DMS 273 treated with DMSO at 0.1 percent for 48 hours (cell line): ENCODE measurements at places on chromosomes 12 and 14.
A peak's percentile ranks its signal among the peaks of the same experiment; 100 is the strongest.

GRCh38 chr12:100554608-100555077 is 18.8 kb upstream of the GAS2L3 start:
- DNase-seq, result peak; percentile 49

GRCh38 chr12:62210422-62210821 is 49.8 kb upstream of the USP15 start:
- no peak for DNase-seq

DNA sequence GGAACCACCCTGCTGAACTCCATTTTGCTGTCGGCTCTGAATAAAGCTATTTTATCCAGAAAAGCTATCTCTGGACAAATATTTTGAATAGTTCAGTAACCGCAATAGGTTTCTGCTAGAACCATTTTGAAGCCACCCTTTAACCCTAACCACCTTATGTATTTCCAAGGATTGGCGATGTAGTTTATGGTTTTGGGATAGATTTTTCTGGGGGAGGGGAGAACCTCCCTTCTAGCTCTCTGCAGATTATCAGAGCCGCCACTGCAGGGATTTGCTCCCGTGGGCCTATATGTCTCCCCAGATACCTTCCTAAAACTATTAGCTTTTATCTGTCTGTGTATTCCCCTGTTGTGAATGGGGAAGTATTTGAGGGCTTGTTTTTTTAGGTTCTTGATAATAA is 1.8 kb upstream of the TUBA1B start:
- DNase-seq, result no peak

GRCh38 chr12:459050-459429 is 699 bp upstream of the B4GALNT3 start:
- DNase-seq, result no peak

GRCh38 chr12:57171668-57172067 is 24.2 kb upstream of the LRP1-AS start:
- no peak for DNase-seq

DNA sequence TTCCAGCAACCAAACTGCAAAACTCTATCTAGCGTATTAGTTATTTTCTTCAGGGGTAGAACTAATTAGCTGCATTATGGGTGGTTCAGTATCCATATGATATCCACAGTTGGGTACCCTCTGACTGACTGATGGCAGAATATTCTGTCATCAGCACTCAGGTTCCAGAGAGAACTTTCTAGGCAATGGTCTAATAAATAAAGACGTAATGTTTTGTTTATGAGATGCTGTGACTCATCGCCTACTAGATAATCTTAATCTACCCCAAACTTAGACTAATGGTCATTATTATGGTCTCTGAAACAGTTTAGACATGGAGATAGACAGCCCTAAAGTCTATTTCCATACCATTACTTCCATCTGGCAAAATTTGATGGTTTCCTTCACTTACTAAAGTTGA is 220.1 kb downstream of the MED13L start:
- no peak for DNase-seq
